ENCODE measurements at places on chromosomes 2 and 18. TPM values are rescaled to one million over a fixed set of nuclear protein-coding genes. Genes with fewer than 3 reads are reported as not detected.

PARD6G gene
- 3.4 TPM for total RNA-seq

FSIP2 gene
- total RNA-seq: 0.01 TPM

IL1F10 gene
- total RNA-seq: 0.09 TPM

DSG1 gene
- total RNA-seq: not detected

C18orf54 gene
- 2.1 TPM for total RNA-seq

LOXHD1 gene
- total RNA-seq: not detected

NPC1 gene
- 115 TPM for total RNA-seq

AMER3 gene
- not detected for total RNA-seq

VWC2L gene
- total RNA-seq: not detected

KIAA1328 gene
- 1.7 TPM for total RNA-seq

GRHL1 gene
- total RNA-seq: 1.2 TPM
